ENCODE measurements at places on chromosomes 2 and 18.

- no peaks in the 10 kb centered on the region for H3K27me3 ChIP-seq
- H3K27ac ChIP-seq, result no peak overlapping the region
- no peak overlapping the region for H3K4me3 ChIP-seq
- no peak for DNase-seq
Measured at GRCh38 chr2:162747021-162747420, 91.5 kb downstream of the KCNH7 start.

GRCh38 chr2:145199042-145199441 lies 679.1 kb upstream of the ZEB2 start:
- no peaks in the 10 kb centered on the region for H3K36me3 ChIP-seq
- H3K27ac ChIP-seq, result no peak overlapping the region
- H3K4me3 ChIP-seq, result no peak overlapping the region
- no peak for DNase-seq
- no peaks in the 10 kb centered on the region for H3K4me1 ChIP-seq
- H3K27me3 ChIP-seq, result no peaks in the 10 kb centered on the region

DNA sequence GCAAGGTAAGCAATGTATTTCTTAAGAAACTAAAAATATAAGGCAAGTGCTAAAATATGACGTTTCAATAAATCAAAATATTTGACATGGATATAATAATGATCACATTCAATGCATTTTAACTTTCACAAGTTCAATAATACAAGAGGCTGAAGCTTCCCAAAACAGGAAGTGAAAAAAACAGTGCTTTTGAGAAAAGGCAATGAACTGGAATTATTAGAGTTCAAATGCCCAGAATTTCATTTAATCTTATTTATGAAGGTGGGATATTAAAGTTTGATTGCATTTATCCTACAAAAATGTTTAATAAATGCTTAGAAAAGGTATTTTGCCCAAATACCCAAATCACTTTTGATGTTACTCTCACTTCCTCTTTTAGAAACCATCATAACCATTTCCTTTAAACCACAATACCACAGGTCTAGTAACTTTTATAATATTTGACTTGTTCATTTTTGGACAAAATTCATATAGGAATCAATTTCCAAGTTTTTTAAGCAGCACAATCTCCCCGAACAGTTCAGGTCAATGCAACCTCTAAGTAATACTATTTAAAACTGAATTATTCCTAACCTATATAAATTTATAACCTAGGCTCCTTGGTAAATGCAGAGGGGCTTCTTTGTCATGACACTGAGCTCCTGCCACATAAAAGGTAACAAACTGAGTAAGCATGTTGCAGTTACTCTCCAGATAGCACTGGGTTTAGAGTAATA lies 2.1 kb downstream of the NCKAP1 start:
- H3K27me3 ChIP-seq, result peaks cover 19% of the 10 kb centered on the region
- no peaks in the 10 kb centered on the region for H3K36me3 ChIP-seq
- H3K27ac ChIP-seq, result peak overlapping the region; percentile 60
- peaks cover 30% of the 10 kb centered on the region for H3K4me1 ChIP-seq

DNA sequence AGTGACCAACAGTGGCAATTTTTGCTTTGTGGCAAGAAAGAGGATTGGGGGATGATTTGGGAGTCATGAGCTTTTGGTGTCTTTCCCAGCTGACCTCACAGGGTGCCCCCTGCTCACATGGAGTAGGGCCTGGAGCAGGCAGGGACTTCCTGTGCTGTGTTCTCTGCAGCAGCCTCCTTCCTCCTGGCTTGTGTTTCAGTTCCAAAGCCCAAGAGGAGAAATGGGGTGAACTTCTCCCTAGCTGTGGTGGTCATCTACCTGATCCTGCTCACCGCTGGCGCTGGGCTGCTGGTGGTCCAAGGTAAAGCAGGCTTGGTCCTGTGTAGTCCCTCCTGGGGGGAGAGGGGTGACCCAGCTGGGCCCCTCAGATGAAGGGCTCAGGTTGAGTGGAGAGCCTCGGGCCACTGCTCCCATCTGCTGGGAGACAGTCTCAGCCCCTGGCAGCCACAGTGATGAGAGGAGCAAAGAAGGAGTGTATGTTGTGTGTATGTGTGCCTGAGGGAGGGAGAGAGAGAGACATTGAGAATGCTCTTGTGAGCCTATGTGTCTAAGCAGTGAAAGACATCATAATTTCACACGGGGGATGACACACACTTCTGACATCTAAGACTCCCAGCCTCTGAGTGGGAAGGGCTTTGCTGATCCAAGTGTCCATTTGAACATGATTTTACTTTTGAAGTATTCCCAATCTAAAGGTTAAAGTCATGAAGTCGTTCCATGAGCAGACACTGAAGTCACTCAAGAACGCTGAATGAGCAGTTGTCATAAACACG lies 27.2 kb downstream of the MARCO start:
- no peak overlapping the region for H3K27ac ChIP-seq
- no peak for DNase-seq
- H3K4me3 ChIP-seq, result no peak overlapping the region
- H3K27me3 ChIP-seq, result no peaks in the 10 kb centered on the region
- no peaks in the 10 kb centered on the region for H3K4me1 ChIP-seq
- H3K36me3 ChIP-seq, result no peaks in the 10 kb centered on the region

GRCh38 chr18:36454848-36455458 lies 157.4 kb downstream of the FHOD3 start:
- H3K4me3 ChIP-seq, result no peak overlapping the region
- no peak overlapping the region for H3K27ac ChIP-seq
- H3K27me3 ChIP-seq, result no peaks in the 10 kb centered on the region
- no peaks in the 10 kb centered on the region for H3K36me3 ChIP-seq
- no peaks in the 10 kb centered on the region for H3K4me1 ChIP-seq

GRCh38 chr2:177670791-177671535 lies 278.4 kb downstream of the AGPS start:
- no peak for DNase-seq
- no peaks in the 10 kb centered on the region for H3K36me3 ChIP-seq
- H3K27ac ChIP-seq, result no peak overlapping the region
- peaks cover 4% of the 10 kb centered on the region for H3K27me3 ChIP-seq
- no peak overlapping the region for H3K4me3 ChIP-seq
- H3K4me1 ChIP-seq, result no peaks in the 10 kb centered on the region

Measured in CD8-positive, alpha-beta memory T cell (primary cell).